ENCODE measurements at places on chromosomes 12 and 14.

GRCh38 chr12:21340403-21340802 lies 5.7 kb upstream of the SLCO1A2 start:
- no peak for DNase-seq

GRCh38 chr12:123369229-123369628 lies 4.6 kb upstream of the SBNO1 start:
- no peak for DNase-seq

DNA sequence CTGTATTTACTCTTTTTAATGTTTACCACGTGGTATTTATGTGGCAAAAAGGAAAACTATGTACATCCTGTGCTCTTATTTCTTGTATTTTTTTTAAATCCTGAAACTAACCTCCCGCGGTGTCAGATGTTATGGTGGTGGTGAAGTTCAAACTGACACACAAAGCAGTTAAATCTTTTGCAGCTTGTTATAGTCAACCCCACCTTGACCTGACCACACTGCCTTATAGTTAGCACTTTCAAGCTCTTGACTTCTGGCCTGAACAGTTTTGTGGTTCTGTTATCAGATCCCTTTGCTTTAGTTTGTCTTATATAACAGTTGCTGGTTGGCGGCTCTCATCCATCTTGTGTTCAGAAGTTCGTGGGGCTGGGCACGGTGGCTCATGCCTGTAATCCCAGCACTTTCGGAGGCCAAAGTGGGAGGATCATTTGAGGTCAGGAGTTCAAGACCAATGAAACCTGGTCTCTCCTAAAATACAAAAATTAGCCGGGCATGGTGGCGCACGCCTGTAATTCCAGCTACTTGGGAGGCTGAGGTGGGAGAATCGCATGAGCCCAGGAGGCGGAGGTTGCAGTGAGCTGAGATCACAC lies 2.1 kb downstream of the UNG start:
- no peak for DNase-seq

DNA sequence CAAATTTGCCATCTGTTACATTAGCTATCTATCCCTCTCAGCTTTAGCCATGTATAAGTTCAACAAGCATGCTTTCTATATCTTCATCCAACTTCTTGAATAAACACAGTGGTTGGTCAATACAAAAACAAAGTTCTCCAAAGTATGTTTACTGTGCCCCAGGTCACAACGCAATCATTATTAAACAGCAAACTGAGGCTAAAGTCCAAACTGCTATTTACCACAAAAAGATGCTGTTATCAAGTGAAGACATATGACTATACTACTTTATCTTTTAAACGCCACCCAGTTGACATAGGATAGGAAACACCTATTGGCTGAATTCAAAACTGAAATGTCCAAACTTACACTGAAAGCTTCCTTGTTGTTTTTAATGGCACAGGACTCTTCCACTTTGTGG lies 11.7 kb downstream of the ZCCHC8 start:
- DNase-seq, result no peak

DNA sequence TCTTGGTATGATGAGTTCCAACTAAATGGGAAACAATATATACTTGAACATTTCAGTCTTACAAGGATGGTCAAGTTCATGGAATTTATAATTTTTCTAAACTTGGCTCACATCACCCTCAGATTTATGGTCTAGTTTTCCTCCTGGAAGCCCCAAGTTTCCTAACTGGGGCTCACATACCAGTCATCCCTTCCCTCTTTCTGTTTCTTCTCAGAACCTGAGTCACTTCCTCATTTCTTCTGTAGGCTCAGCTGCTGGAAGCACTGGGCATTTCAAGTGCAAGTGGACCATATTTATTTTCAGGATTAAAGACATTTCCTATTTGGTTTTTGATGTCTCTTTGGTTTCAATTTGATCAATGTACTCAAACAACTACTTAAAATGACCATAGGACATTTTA lies 55.4 kb downstream of the GRIP1 start:
- DNase-seq, result no peak

DNA sequence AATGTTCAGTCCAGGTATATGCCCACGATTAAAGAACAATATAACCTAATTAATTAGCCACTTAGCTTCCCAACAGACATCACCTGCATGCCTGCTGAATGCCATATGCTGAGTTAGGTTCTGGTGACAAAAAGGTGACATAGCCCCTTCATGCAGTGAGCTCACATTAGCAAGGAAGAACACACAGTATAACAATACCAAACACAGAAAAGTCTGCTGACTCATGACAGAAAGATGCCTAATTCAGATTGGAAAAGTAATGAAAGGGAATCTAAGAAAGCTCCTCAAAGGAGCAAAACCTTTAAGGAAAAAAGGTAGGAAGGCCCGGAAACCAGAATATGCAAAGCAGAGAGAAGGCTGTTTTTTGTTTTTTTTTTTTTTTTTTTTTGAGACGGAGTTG lies 59.0 kb downstream of the FERMT2 start:
- no peak for DNase-seq

- DNase-seq, result peak; percentile 69
Observed at GRCh38 chr12:130485291-130486145, 147.8 kb downstream of the PIWIL1 start.

DNA sequence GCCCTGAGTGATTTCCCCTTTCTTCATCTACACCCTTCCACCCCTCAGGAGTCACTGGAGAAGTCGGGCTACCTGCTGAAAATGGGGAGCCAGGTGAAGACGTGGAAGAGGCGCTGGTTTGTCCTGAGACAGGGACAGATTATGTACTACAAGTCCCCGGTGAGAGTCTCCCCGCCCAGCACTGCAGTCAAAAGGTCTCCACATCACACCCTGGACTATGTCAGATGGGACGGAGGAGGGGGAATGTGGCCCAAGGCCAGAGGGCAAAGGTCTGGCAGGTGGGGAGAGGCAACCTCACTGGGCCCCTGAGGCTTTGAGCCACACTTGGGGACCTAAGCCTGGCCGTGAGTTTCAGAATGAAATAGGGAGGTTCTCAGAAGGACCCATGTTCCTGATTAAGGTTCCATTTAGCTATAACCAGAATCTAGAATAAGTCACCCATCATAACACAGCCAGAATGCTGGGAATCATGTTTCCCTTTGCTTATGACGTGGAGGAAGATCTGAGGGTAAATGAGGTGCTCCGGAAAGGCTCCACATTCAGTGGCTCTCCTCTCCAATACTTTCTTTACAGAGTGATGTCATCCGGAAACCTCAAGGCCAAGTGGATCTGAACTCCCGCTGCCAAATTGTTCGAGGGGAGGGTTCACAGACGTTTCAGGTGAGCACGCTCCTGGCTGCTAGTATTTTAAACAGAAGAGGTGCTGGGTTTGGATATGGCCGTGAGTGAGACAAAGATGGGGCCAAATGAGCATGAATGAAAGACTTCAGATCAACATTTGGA lies 26.6 kb downstream of the PIGH start:
- no peak for DNase-seq

GRCh38 chr14:106044949-106045596 lies 518.7 kb downstream of the TMEM121 start:
- DNase-seq, result no peak

DNA sequence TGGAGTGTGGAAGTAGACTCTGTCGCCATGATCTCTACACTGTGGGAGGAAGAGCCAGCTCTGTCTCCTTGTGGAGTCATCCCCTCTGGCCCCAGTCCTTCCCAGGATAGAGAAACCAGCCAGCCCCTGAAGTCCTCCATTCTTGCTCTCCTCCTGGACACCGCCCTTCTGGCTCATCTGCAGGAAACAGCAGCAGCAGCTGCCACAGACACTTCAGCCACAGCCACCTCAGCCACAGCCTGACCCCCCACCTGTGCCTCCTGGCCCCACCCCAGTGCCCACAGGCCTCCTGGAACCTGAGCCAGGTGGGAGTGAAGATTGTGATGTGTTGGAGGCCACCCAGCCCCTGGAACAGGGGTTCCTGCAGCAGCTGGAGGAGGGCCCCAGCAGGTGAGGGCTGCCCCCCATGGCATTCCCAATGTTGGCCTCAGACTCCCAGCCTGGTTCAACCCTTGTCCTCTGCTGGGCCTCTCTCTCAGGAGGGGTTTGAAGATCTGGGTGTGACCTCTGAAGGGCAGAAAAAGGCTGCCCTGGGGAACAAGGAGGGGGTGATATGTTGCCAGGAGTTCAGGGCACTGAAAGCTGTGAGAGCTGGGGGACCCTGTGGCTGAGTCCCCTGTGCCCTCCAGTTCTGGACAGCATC lies 10.5 kb downstream of the PRPF40B start:
- no peak for DNase-seq

GRCh38 chr14:104109731-104110361 lies 24.3 kb downstream of the ASPG start:
- no peak for DNase-seq

DNA sequence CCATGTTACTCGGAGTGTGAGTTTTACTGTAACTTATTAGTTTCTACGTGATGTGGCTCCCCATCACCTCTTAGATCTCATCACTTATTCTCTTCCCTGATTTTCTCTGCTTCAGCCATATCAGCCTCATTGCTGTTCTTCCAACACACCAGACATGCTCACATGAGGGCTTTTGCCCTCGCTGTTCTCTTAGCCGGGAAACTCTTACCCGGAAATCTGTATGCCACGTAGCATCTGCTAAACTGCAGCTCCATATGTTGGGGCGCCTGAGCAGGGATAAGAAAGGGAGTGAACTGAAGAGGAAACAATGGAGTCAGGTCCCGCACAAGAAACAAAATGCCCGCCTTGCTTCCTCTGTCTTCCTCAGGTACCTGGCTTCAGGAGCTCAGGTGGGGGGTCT lies 16.6 kb downstream of the SMUG1 start:
- DNase-seq, result no peak

GRCh38 chr12:69783365-69783764 lies 41.7 kb upstream of the MYRFL start:
- no peak for DNase-seq

- no peak for DNase-seq
Observed at GRCh38 chr12:125983094-125983783, 918.0 kb downstream of the AACS start.

- DNase-seq, result no peak
Observed at GRCh38 chr12:24625103-24625502, 323.8 kb downstream of the BCAT1 start.

DNA sequence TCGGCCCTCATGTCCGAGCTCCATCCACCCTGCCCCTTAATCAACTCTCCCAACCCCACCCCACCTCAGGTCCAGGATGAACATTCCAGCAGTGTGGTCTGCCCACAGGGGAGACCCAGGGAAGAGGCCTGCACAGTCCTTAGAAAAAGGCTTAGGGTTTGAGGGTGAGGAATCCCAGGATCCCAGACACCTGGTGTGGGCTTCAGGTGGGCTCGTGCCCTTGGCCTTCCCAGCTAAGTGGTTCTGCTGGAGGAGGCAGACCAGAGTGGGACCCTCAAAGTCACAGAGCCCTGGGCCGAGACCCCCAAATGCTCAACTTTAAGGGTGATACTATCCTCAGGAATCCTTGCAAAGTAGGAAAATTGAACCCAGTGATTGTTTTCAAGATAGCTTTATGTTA lies 25.4 kb upstream of the PPP2R5C start:
- DNase-seq, result no peak

GRCh38 chr14:101009531-101009930 lies 106.0 kb upstream of the RTL1 start:
- DNase-seq, result no peak

GRCh38 chr12:93029091-93029490 lies 100.0 kb upstream of the EEA1 start:
- DNase-seq, result no peak

DNA sequence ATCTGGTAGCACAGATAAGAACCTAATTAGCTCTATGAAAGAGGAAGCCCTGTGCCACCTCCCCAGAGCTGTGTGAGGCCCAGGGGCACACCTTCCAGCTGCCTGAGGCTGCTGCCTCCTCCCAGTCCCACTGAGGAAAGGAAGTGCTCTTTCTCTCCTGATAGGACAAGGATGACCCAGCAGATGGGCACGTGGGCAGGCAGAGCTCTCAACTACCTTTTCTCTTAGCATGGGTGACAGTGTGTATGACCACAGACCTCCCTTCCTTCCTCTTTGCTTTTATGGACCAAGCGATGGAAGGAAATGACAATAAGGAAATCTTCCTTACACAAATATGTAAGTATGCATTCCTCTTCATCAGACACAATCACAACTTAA lies 127.6 kb upstream of the AMIGO2 start:
- no peak for DNase-seq

- no peak for DNase-seq
Observed at GRCh38 chr12:26767865-26768264, 65.1 kb downstream of the ITPR2 start.

DNA sequence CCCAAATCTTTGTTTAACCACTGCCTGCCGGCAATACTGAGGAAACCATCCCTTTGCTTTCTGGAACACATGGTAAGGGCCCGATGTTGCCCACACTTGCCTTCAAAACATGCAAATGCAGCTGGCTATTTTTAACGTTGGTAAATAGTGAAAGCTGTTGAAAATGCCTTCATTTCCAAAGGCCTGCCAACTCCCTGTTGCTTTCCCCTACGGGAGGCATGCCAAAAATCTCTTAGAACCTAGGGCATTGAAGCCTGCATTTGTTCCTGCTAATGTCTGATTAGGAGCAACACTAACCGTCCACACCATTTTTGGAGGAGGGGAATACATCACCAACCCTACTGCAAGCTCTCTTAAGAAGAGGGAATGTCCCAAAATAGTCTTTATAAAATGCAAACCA lies 152.6 kb upstream of the NOS1 start:
- no peak for DNase-seq

GRCh38 chr12:84492351-84492883 lies 420.2 kb downstream of the SLC6A15 start:
- DNase-seq, result no peak

DNA sequence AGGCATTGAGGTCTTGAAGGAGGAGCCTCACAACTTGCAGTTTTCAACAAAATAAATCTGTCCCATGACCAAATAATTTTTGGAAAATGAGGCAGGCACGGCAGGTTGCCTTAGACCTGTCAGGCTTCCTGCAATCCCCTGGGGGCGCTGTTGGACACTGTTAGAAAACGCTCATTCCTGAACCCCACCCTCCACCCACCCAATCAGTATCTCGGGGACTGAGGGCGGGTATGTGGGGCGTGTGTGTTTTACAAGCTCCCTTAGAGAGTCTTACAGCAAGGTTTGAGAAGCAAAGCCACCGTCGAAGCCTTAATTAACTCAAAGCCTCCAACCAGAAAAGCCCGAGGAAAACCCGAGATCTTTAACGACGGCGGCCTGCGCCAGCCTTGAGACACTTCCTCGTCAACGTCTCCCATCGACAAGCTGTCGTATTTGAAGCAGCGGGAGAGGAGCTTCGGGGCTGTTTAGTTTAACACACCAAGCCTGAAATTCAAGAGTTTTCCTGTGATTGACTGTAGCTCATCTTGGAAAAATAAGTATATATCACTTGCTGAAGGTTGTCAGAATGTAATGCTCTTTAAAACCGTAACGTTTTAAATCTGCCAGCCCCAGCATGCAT lies 123.0 kb downstream of the GLT1D1 start:
- DNase-seq, result no peak

GRCh38 chr12:78398750-78399149 lies 465.8 kb upstream of the SYT1 start:
- DNase-seq, result no peak

GRCh38 chr12:131452444-131452860 lies 258.4 kb upstream of the SFSWAP start:
- no peak for DNase-seq

- DNase-seq, result peak; percentile 50
Observed at GRCh38 chr14:55605793-55606192, 25.8 kb downstream of the KTN1 start.
